Dorsolateral prefrontal cortex (tissue), 122 donors: ENCODE measurements at places on chromosomes 3 and 15.

DNA sequence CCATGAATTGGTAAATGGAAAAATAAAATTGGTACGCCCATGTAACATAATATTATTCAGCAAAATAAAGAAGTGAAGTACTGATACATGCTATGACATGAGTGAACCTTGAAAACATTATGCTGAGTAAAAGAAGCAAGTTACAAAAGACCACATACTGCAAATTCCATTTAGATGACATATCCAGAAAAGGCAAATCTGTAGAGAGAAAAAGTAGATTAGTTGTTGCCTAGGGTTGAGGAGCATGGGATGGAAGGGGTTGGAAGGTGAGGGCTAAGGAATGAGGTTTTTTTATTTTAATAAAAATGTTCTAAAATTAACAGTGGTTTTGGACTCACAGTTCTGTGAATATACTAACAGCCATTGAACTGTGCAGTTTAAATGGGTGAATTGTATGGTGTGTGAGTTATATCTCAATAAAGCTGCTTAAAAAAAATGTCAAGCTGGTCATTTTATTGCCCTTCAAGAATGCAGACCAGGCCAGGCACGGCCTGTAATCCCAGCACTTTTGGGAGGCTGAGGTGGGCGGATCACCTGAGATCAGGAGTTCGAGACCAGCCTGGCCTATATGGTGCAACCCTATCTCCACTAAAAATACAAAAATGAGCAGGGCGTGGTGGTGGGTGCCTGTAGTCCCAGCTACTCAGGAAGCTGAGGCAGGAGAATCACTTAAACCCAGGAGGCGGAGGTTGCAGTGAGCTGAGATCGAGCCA is 8.1 kb upstream of the DLG1 start:
- DNase-seq, result no peak

DNA sequence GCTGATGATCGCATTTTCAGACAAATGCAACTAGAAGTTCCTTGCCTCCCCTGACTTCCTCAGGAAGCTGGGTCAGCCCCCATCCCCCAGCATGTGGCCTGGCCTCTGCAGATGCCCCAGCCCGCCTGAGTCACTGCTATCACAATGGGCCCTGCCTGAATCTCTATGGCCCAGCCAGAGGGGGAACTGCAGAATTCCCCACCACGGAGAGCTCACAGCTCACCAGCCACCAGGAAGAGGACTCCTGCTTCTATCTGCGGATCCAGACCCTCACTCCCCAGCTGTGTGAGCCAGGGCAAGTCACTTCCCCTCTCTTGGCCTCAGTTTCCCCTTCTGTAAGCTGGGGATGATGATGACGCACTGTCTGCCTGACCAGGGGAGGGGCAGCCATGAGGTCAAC is 6.9 kb downstream of the PLXND1 start:
- DNase-seq, result no peak

DNA sequence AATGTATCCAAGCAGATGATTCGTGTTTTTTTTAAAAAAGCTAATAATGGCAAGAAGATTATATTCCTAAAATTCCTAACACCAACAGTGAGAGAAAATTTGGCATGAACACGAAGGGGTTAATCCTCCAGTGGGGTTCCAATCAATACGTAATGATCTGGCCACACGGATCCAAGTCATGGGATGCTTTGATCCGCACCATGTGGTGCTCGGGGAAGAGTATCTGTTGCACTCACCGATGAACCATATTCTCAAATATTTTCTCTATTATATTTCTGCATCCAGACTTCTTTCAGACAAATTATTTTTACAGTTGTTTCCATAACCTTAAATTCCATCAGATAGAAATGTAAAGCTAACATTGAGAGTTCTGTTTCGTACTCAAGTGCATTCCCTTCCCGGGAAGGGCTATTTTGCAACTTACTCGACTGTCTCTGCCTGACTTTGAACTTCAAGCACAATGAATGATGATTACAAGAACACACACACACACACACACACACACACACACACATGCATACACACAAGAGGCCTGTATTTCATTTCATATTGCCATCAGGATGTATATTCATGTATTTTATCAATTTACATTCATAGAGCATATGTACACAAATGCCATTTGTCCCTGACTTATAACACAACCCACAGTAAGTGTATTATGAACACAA is 567.2 kb downstream of the FOXP1 start:
- no peak for DNase-seq

DNA sequence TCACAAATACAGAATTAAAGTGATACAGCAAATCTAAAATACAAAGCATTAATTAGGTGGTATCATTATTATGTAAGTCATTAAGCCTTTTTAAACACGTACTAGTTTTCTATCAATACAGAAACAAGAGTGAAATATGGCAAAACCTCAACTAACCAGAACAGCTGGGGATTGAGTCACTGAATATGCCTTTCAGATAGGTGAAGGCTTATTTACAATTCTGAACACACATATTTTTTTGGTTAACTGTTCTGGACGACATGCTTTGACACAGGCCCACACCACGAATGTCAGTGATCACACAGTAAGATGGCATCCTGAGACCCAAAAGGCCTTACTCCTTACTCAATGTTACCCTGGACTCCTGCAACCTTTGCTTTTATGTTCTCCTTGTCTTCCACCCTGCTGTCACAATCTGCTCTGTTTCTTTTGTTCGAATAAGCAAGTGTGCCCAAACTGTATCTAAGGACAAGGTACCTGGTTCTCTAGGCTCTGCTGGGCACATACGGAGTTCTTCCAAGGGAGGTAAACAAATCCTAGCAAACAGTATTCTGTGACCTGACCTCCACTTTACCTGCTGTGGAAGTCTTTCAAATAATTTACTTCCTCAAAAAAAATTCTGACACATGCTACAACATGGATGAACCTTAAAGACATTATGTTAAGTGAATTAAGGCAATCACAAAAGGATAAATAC is 7.0 kb downstream of the SFMBT1 start:
- no peak for DNase-seq

DNA sequence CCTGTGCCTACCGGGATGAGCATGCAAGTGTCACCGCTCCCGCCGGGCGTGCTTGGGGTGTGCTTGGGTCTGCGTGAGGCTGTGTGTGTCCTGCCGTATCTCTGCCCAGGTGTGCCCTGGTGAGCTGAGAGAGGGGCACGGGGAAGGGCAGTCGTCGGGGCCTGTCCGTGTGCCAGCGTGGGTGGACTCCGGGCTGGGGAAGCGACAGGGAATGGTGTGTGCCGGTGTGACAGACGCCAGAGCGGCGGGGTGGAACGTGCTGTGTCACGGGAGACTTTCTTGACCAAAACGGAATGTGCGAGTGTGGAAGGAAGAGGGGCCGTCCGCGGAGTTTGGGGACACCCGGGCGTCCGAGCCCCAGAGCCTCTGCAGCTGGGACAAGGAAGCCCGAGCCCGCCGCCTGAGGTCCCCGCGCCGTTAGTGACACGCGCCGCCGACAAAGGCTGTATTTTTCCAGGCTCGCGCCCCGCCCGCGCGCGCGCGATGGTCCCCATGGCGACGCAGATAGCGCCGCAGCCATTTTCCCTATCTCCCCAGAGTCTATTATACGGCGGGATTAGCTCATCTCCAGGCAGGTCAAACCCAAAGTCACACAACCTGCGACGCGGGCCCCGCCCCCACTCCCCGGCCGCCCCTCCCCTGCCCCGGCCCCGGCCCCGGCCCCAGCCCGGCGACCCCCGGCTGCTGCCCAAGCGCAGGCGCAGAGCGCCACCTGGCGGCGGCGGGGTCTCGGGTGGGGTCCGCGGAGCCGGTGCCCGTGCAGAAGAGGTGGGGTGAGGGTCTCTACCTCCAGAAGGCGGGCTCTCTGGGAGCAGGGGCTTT is 4.5 kb upstream of the GATA2 start:
- peak; percentile 70 for DNase-seq

GRCh38 chr3:25372167-25372566 is 55.9 kb upstream of the RARB start:
- no peak for DNase-seq

- no peak for DNase-seq
Observed at GRCh38 chr3:112353365-112353764, 20.4 kb downstream of the CD200 start.

GRCh38 chr15:59244337-59244736 is 37.7 kb downstream of the LDHAL6B start:
- no peak for DNase-seq

- DNase-seq, result no peak
Observed at GRCh38 chr15:39455471-39455991, 125.3 kb upstream of the THBS1 start.

DNA sequence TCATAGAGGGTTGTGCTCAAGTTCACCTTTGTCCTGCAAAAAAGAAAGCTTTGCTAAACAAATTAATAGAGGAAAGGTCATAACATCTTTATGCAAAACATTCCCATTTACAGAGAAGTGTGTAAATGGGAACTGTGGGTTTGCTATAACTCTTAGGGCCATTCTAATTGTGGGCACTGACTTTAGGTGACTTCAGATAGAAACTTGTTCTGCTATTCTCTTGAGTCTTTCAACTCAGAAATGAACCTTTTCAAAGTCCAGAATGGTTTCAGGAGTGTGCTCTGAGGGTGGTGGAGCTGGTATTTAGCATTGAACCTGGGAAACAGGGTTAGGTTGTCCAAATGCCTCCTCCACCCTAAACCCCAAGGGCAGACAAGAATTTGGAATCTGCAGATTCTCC is 34.0 kb downstream of the SPTSSB start:
- no peak for DNase-seq

DNA sequence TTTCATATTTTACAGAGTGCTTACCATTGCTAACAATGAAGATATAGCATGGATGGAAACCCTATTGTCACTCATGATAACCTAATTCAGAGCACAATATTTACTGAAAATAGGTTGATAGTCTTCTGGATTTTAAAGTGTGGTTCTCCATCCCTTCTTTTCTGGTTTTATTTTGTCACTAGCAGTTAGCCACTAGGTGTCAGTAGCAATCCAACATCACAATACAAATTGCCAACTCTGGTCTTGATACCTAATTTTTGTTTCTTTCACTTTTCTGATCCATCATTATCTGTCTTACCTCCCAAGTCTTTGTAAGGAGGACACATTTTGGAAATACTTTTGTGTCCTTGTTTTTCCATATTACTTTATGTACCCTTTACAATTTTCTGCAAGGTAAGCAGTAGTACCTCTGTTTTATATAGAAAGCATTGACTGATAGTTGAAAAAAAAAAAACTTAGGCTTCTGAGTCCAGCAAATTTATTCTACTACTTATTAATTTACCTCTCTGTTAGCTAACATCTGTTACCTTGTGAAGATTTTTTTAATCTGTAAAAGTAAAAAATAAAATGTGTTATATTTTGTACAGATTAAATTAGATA is 28.3 kb upstream of the CRYBG3 start:
- DNase-seq, result no peak

- no peak for DNase-seq
Observed at GRCh38 chr15:100880139-100880896, 687 bp downstream of the ALDH1A3 start.

DNA sequence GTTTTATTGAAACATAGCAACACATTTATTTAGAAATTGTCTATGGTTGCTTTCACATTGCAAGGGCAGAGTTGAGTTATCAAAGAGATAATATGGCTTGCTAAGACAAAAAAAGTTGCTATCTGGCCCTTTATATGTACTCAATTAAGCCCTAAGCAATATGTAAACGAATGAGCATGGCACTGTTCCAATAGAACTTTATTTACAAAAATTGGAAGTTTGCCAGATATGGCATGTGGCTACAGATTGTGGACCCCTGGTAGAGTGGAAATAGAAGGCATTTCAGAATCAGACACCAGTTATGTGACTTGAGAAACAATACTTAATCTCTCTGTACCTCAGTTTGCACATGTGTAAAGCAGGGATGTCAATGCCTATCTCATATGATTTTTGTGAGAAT is 515.6 kb upstream of the SGO1 start:
- no peak for DNase-seq

GRCh38 chr15:92571824-92572223 is 83.8 kb downstream of the FAM174B start:
- DNase-seq, result no peak

DNA sequence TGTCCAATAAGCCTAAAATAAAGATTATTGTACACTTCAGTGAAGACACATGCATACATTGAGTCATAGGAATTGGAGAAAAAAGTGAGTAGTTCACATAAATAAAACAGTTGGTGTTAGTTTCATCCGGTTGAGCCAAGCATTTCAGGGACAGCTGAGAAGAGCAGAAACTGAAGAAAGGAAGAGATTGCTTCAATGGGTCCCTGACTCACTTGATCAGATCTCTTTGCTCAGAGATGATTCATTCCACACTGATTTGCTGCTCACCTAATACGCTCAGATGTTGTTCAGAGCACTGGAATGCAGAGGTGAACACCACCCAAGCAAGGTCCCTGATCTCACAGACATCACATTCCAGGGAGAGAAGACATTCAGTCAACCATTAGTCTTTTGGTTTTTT is 93.7 kb downstream of the RAD18 start:
- DNase-seq, result no peak

DNA sequence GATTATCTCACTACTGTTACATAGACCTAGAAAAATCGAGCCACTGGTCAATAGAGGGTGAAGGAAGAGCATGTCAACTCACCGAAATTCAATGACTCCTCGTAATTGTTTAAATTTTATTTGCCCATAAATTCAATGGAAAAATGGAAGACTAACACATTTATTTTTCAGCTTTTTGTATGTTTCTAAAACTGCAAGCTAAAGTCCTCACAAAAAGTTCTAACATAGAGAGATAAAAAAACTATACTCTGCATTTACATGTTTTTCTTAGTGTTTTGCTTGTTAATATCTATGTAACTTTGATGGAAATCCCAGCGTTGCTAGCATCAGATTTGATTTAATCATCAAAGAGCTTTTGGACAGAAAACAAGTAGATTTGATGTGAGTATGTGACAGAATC is 6.8 kb downstream of the ARPP21 start:
- no peak for DNase-seq
